COLO829 (cell line): ENCODE measurements at places on chromosomes 11 and 22.

GRCh38 chr11:65051398-65051858, 6.9 kb downstream of the NAALADL1 start:
- no peak for DNase-seq

DNA sequence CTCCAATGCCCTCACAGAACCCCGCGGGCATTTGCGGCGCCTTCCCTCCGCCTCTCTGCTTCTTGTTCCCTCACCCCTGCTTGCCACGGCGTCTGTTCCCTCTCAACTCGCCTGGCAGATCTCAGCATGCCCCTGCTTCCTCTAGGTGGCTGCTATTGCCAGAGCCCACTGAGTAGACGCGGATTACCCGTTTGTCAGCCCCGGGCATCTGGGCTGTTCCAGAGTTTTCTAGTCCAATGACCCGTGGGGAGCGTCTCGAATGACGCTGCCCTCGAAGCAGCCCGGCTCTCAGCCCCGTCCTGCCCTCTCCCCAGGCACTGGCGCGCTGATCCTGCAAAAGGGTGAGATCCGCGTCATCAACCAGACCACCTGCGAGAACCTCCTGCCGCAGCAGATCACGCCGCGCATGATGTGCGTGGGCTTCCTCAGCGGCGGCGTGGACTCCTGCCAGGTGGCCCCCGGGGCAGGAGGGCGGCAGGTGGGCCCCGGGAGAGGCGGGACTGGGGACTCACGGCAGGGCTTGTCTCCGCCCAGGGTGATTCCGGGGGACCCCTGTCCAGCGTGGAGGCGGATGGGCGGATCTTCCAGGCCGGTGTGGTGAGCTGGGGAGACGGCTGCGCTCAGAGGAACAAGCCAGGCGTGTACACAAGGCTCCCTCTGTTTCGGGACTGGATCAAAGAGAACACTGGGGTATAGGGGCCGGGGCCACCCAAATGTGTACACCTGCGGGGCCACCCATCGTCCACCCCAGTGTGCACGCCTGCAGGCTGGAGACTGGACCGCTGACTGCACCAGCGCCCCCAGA, 49.7 kb downstream of the ST14 start:
- no peak for DNase-seq

GRCh38 chr11:59281177-59281576, 68.5 kb upstream of the MPEG1 start:
- no peak for DNase-seq

GRCh38 chr11:112835591-112836255, 125.5 kb upstream of the NCAM1 start:
- DNase-seq, result no peak
